ENCODE measurements at places on chromosomes 11 and 22. TPM values are rescaled to one million over a fixed set of nuclear protein-coding genes. Genes with fewer than 3 reads are reported as not detected.

GRCh38 chr11:128246364-128246801 lies 341.0 kb downstream of the ETS1 start:
- no peak for DNase-seq

The CRYBB3 gene
- total RNA-seq: not detected

GRCh38 chr22:35642305-35642741 lies 5.9 kb upstream of the APOL6 start:
- no peak for DNase-seq

DNA sequence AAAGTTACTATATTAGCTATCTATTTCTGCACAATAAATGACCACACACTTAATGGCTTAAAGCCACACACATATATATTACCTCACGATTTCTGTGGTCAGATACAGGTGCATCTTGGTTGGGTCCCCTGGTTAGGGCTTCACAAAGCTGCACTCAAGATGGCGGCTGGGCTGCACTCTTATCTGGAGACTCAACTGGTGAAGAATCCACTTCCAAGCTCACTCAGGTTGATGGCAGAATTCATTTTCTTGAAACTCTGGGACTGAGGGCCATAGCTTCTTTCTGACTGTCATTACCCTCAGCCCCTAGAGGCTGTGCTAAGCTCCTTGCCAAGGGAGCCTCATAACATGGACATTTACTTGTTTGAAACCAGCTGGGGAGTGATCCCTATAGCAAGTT lies 5.1 kb upstream of the MS4A10 start:
- DNase-seq: no peak

- DNase-seq: no peak
Measured at GRCh38 chr22:28488825-28489224, 190.8 kb downstream of the TTC28 start.

- no peak for DNase-seq
Measured at GRCh38 chr22:25057013-25057881, 104.7 kb downstream of the KIAA1671 start.

DNA sequence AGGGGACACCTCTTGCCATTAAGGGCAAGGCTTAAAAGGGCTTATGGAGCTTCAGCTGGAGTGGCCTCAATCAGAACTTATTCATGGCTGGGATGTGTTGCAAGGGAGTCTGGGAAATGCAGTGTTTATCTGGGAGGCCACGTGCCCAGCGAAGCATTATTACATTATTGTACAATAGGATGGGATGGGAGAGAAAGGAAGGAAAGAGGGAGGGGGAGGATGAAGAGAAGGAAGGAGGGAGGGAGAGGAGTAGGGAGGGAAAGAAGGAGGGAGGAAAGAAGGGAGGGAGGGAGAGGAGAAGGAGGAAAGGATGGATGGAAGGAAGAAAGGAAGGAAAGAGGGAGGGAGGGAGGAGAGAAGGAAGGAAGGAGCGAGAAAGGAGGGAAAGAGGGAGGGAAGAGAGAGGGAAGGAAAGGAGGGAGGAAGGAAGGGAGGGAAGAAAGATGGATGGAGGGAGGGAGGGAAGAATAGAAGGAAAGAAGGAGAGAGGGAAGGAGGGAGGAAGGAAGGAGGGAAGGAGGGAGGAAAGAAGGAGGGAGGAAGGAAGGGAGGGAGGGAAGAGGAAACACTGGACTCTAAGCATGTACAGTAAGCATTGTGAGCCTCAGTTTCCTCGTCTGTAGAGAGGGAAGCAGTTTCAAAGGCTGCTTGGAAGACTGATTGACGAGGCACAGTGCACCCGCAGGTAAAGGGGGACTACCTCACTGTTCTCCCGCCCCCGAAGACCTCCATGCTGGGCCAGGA lies 62.2 kb downstream of the MYEOV start:
- DNase-seq: no peak

DNA sequence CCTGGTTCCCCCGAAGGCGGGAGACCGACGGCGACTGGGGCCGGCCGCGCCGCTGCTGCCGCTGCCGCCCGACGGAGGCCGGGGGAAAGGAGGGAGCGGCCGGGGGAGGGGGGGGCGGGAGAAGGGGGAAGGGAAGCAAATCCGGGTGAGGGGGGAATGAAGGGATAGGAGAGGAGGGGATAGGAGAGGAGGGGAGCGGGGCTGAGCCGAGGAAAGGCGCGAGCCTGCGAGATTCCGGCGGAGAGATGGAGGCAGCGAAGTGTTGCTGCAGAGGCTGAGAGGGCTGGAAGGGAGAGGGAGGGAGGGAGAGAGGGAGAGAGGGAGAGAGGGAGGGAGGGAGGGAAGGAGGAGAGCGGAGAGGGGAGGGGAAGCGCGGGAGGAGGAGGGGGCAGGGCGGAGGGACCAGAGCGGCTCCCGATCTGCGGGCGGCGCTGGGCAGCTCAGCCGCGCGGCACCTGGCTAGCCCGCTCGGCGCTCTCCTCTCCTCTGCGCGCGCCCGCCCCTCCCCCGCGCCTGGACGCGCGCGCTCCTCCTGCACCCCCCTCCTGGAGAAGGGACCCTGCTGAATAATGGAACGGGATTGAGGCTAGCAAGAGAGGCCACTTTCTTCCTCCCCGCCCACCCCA lies 52.3 kb downstream of the SLC22A12 start:
- DNase-seq: no peak

The HEPHL1 gene
- total RNA-seq: not detected

- no peak for DNase-seq
Measured at GRCh38 chr11:13038366-13038765, 29.2 kb downstream of the RASSF10 start.
